ENCODE measurements at places on chromosomes 11 and 22.

DNA sequence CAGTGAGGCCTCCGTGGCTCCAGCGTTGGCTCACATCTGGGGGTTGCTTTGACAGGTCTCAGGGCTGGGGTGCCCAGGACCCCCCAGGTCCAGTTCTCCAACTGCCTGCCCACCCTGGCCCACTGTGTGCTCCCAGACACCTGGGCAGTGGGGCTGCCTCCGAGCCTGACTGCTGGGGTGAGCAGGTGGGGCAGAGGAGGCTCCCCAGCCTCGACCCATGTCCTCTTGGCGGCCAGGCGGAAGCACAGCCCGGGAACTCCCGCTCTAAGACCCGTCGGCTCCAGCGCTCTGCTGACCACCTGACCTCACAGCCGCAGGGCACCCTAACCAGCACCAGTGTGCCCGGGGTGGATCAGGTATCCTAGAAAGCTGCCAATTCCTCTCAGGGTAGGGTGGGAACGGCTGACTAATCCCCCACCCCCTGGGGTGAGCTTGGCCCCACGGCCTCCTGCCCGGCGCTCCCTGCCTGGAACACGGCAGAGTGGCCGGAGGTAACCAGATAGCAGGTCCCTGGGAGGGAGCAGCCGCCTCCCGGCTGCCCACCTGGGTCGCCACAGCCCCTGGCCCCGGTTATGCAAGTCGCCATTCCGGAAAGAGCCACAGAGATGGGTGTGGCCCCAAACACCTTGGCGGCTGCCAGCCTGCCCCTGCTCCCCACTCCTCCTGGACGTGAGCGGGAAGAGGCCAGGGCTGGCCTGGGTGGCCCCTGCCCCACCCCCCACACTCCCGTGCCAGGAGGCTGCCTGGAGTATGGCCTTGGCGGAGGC, 19.2 kb upstream of the MUC5B start:
- no peak for DNase-seq

DNA sequence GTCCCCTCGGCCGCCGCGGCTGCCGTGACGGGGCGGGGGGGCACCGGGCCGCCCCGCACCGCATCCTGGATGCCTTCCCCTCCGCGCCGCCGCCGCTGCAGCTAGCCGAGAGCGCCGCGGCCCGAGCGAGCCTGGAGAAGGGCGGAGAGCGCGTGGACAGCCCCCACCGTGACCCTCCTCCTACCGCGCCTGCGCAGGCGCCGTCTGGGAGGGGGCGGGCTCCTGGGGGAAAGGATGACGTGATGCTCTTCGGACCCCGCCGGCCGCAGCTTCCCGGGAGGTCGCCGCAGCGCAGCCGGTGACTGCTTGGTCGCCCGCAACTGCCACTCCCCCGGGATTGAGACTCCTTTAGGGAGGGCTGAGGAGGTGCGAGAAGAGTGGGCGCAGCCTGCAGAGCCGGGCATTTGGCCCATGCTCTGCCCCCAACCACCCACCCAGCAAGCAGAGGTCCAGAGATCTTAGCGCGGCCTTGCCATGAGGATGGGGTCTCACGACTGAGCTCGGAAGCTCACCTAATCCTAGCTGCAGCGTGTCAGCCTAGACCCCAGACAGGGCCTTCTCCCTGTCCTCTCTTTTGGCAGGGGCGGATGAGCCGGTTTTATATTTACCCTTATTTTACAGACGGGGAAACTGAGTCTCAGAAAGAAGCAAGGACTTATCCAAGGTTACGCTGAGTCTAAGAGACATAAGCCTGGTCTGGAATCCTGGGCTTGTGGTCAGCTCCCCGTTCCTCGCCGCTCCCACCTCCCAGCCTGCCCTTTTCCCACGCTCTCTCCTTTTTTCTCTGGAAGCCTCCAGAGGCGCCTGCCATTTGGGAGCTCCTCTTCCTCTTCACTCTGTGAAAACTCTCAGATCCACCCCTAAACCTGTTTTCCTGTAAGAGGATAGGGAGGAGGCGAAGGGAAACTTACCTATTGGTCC, at the start of gene DENND5A:
TSS of gene DENND5A (minus strand) at position 140 of the 921 bp plus-strand sequence. CDS start 281 bp downstream, outside the sequence.
- peak; percentile 66 for DNase-seq

DNA sequence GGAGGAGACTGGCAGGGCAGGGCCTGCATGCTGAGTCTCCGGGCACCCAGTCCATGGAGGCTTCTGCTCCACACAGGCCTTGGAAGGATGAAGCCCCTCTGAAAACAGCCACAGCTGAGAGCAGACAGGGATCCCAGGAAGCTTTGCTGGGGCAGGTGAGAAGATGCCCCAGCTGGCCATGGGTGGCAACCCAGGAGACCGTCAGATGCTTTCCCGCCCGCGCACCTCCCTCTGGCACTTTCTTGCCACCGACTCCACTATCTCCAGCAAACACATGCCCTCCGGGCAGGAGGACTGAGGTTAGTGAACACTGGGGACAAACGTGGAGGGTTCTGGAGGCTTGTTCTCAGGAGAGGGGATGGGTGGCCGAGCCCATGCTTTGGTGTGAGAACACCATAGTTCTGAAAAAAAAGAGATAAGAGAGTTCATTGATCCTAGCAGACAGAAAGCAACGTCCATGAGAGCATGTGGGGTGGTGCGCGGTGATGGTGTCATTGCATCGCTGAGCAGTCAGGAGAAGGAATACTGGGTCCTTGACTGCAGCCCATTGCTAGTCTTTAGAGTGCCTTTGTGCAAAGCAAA, 2.3 kb downstream of the C1QTNF6 start:
- DNase-seq, result no peak

DNA sequence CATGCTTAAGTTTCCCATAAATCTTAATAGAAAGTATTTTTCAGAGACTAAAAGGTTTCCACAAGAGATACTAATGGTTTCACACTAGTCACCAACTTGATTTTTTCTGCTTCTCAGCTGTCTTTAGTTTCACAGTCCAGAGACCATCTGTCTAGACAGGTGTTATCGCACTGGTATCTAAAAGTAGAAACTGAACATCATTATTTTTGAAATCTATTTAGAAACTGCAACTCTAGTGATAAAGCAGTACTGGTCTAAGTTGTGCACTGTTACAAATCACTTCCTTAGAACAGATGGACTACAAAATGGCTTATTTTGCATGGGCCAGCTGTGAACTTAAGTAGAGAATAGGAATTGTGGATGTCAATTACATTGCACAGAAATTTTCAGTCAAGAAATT, 78.0 kb downstream of the CNTN5 start:
- no peak for DNase-seq

- no peak for DNase-seq
Observed at GRCh38 chr11:81787584-81788049, 946.0 kb downstream of the FAM181B start.

DNA sequence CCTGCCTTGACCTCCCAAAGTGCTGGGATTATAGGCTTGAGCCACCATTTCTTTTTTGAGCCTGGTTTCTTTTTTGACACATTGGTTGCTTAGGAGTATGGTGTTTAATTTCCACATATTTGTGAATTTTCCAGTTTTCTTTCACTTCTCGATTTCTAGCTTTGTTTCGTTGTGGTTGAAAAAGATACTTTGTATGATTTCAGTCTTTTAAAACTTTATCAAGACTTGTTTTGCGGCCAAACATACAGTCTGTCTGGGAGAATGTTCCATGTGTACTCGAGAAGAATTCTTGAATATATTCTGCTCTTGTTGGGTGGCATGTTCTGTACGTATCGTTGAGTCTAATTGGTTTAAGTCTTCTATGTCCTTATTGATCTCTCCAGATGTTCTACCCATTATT, 20.8 kb downstream of the SHANK3 start:
- no peak for DNase-seq

DNA sequence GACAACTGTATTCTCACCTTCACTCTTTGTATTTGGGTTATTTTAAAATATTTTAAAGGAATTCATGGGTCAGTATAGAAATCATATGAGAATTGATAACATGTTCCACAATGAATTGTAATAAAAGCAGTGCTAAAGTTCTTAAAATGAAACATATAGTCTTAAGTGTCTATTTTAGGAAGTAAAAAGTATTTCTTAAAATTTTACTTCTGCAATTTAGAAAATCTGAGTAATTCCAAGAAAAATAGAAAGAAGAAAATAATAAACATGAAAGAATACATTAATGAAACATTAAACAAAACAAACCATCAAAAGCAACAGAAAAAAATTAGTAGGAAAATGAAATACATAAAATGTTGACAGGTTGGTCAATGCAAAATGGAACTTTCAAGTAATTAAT, 332.4 kb downstream of the ETS1 start:
- DNase-seq, result no peak

DNA sequence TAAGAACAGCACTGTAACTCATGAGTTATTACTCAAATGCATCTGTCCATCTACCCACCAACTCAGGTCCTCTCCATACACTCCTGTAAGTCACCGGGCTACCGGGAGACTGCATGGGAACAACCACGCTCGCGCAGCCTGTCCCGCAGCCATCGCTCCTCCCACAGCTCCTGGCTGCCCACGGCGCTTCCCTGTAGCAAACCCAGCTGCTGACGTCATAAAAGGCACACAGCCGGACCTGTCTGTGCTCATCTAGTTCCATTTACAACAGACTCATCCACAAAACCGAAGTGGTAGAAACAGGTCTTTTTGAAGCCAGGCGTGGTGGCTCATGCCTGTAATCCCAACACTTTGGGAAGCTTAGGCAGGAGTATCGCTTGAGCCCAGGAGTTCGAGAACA, 23.4 kb upstream of the PACSIN2 start:
- no peak for DNase-seq

DNA sequence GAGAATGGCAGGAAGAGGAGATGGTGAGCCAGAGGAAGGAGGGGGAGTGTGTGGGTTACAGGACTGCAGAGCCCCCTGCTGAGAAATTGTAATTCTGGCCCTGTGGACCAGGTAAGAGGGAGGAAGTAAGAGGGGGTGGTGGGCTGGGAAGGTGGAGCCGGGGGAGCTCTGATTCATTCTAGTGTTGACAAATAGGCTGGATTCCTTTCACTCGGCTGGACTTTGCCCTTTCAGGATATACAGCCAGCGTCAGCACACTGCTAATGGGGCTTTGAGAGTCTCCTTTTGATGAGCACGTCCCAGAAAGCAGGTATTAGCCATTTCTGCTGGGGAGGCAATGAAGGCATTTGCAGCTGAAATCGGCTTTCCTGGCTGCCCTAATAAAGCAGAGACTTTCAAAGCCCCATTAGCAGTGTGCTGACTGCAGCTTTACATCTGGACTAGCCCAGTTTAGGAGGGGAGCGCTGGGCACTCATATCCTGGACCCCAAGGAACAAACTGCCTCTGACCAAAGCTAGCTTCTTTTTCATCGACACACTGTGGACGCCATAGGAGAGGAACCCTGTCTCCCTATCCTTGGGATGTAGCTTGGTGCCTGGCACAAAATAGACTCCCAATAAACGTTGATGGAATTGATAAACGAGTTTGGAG, 44.8 kb upstream of the CADM1 start:
- no peak for DNase-seq

- no peak for DNase-seq
Observed at GRCh38 chr11:62451241-62451621, 32.4 kb downstream of the SCGB1A1 start.

DNA sequence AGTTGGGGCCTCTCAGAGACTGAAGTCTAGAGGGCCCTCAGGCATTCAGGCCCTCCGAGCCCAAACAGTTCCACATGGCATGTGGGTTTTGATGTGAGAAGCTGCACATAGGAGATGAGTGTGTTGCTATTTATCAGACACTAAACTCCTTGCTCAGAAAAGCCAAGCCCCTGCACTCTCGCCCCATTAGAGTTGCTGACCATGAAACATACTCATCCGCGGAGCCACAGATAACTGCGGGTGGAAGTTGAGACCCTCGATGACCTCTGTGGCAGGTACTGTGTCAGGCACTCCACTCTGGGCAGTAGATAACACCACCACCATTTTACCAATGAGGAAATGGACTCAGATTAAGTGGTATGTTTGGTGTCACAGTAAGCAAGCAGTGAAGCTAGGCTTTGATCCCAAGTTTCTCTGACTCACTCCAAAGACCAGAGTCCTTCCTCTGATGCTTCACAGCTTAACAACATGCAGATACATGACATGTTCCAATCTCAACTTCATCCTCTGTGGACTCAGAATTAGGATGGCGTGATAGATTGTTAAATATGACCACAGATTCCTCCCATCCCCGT, 202.1 kb downstream of the ADAMTS15 start:
- DNase-seq, result no peak

GRCh38 chr11:95360377-95361075, 129.5 kb upstream of the SESN3 start:
- DNase-seq, result no peak

GRCh38 chr11:65530157-65530496, 5.2 kb downstream of the SCYL1 start:
- DNase-seq, result no peak

- DNase-seq, result no peak
Observed at GRCh38 chr22:19287889-19288288, 3.6 kb downstream of the CLTCL1 start.

DNA sequence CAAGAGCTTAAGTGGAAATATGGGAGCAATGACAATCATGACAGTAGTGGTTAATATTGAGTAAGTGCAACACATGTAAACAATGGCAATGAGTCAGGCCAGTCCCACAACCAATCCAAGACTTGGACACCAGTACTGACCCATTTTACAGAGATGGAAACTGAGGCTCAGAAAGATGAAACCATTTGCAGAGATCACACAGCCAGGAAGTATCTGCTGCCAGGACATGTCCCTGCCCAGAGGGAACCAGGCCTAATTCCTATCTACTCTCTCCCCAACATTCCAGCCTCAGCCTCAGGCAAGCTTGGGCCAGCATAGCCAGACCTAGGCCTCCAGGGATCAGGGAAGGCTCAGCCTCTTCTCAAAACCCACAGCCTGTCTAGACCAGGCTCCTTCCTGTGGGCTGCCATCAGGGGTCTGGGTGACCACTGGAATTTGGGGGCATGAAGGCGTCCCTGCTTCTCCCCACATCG, 395.1 kb downstream of the MN1 start:
- no peak for DNase-seq

DNA sequence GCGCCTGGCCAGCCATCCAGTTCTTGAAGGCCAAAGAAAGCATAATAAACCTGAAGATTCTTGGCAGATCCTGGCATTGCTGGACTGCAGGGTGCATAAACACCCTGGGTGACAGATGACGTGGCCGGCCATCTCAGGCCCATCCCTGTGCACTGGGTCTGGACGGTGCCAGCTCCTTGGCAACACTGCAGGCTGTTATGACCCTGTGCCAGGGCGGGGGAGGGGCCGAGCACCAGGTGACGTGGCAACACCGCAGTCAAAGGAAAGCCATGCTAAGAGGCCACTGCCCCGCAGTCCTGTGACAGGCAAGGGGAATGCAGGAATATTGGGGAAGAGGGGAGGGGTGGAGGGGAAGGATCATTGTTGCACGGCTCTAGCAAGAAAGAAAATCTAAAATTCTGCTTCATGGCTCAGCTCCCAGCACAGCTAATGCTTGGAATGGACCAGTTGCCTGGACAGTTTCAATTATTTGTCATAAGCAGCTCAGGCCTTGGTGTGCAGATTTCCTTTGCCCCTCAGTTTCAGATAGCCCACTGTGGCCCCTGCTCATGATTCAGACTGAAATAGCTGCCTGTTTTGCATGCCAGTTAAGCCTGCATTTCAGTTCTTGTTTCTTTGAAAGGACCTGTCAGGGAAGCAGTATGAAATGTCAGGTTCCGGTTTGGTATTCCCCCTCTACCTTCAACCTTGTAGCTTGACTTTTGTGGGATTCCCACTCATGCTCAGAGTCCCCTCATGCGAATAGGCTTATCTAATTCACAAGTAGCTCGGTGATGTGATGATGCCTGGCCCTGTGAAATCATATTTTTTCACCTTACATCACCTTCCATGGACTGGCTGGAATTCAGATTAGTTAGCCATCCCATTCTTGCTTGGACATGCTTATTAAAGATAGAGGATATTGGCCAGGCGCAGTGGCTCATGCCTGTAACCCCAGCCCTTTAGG, 29.7 kb upstream of the DDX6 start:
- DNase-seq, result no peak

GRCh38 chr11:83818349-83818748, 532.2 kb upstream of the CCDC90B start:
- DNase-seq, result no peak

Data from stimulated activated CD4-positive, alpha-beta T cell treated with anti-CD3 and anti-CD28 coated beads, Interleukin-2, amount 100 ng/mL, for 24 hours (primary cell).